ENCODE measurements at places on chromosomes 6 and 20.

GRCh38 chr20:60085551-60086132 lies 127.4 kb downstream of the CDH26 start:
- DNase-seq = no peak

- peak; percentile 99 for DNase-seq
These were observed 41.7 kb downstream of the UBE2V1 start for GRCh38 chr20:50071039-50071888.

- no peak for DNase-seq
These were observed 24.4 kb downstream of the SLC12A5 start for GRCh38 chr20:46053416-46053815.

DNA sequence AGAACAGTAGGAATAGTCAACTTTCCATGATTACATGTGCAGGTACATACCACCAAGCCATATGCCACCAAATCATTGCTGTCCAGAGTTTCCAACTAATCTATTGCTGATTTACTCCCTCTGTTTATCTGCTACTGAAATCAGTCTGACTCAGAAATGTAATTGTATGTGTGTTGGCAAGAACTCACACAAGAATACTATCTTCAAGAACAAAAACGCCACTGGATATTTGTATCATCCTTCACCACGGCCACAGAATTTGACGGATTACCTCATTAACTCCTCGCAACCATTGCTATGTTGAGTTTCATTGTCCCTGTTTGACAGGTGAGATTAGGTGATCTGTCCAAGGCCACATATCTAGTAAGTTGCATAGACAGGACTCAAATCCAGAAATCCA lies 159.2 kb downstream of the GMPR start:
- no peak for DNase-seq

DNA sequence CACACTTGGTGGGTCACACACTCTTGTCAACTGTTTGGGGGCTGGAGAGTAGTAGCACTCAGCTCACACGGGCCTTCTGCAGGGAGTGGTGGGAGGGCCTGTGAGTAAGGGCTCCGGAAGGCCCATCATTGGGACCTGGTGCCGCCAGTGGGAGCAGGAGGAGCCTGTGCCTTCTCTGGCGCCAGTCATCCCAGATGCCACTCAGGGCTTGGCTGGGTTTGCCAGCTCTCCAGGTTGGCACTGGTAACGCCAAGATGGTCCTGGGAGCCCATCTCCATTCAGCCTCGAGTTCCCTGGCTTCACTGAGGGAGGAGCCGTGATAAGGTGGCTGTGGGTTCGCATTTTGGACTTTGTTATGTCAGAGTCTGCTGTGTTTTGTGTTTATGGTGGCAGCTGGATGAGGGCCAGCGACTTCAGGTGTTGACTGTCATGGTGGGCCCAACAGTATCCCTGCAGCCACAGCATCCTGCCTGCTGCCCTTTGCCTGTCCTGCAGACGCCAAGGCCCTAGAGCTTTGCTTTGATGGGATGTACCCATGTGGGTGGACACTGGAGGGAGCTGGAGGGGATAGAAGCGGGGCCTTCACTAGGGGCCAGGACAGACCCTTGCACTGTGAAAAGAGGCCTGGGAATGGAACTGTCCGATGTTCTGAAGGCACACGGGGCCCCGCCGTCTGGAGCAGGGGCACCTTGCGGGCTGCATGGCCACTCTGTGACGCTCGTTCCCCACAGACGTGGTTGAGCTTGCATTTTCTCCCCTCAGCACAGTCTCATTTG lies 13.3 kb upstream of the DNAJC5 start:
- no peak for DNase-seq

- DNase-seq = no peak
These were observed 5.3 kb downstream of the SNX5 start for GRCh38 chr20:17963114-17963897.

DNA sequence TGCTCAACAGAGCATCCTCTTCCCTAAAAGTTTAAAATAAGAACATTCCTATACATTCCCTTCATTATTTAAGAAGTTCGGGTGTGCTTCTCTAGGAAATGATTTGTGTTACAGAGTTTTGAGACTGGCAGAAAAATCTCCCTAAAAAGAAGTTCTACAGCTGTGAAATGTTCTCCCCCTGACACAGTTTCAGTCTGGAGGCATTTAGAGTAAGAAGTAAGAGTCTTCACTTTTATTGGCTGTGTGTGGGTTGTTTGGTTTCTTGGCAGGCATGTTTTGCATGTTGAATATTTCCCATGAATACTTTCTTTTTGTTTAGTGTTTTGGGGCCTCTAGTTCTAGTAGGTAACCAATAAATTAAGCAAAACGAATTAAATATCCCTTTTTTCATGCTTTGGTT lies 195.9 kb downstream of the TENT5A start:
- DNase-seq = no peak

- peak; percentile 12 for DNase-seq
These were observed 52.6 kb downstream of the BMP5 start for GRCh38 chr6:55822815-55823214.

DNA sequence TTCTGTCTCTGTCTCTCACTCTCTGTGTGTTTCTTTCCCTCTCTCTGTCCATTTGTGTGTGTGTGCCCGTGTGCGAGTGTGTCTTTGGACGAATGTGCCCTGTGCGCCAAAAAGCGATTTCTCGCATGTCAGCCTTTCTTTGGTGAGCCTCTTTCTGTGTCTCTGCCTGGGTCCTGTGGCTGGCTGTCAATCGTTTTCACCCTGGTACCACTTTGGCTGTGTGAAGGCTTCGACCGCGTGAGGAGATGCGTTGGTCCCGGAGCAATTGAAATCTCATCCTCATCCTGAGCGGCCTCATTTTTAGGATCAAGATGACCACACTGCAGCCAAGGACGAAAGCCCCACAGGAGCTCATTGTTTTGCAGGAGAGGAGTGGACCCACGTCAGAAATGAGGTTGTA lies 288.9 kb upstream of the ZNF337 start:
- DNase-seq = no peak

DNA sequence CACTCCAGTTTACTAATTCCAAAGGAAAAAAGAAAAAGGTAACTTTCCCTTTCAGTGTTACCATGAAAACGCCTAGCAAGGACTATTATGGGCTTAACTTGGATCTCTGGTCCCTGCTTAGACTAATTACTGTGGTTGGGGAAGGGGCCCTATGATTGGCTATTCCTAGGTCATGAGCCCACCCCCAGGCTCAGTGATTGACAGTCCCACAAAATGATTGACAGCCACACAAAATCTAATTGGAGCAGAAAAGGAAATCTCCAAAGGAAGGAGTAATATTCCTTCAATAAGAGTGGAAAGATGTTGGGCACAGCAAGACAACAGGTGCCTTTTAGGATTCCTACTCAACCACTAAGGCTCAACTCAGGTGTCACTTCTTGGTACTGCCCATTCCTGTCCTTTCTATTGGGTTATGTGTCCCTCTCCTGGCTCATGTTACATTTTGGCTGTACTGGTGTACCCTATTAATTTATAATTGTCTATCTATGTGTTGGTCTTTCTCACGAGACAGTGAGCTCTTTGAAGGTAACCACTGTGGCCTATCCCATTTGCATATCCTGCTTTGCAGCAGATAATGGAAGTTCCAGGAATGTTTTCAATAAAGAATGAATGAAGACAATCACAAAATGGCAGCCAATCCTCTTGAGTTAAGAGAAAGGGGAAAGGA lies 5.5 kb upstream of the UTRN start:
- no peak for DNase-seq
